ENCODE measurements at places on chromosomes 1 and 21. TPM values are rescaled to one million over a fixed set of nuclear protein-coding genes. Genes with fewer than 3 reads are reported as not detected.

The FNDC5 gene
- not detected for total RNA-seq

The RPL22 gene
- 148 TPM for total RNA-seq

The KRTAP13-3 gene
- not detected for total RNA-seq

The KIRREL1 gene
- 10.9 TPM for total RNA-seq

The CHIA gene
- not detected for total RNA-seq

The APOBEC4 gene
- total RNA-seq: not detected

The PRAMEF25 gene
- total RNA-seq: not detected

The LHX4 gene
- total RNA-seq: not detected

The SHISAL2A gene
- total RNA-seq: not detected

The REN gene
- total RNA-seq: not detected

The PMF1 gene
- total RNA-seq: 43.1 TPM

The FYB2 gene
- total RNA-seq: 2.3 TPM

The CD5L gene
- total RNA-seq: not detected

The LMOD1 gene
- total RNA-seq: 14.8 TPM

The SRRM1 gene
- total RNA-seq: 108 TPM

The KIF2C gene
- not detected for total RNA-seq

The KLHL12 gene
- total RNA-seq: 15.3 TPM

The RGS13 gene
- 4.9 TPM for total RNA-seq
